ENCODE measurements at places on chromosomes 3 and 15.

- no peak for DNase-seq
These were observed 130.3 kb downstream of the THSD4 start for GRCh38 chr15:71245588-71245987.

GRCh38 chr15:66899555-66900350, 165.6 kb upstream of the SMAD3 start:
- DNase-seq = no peak

DNA sequence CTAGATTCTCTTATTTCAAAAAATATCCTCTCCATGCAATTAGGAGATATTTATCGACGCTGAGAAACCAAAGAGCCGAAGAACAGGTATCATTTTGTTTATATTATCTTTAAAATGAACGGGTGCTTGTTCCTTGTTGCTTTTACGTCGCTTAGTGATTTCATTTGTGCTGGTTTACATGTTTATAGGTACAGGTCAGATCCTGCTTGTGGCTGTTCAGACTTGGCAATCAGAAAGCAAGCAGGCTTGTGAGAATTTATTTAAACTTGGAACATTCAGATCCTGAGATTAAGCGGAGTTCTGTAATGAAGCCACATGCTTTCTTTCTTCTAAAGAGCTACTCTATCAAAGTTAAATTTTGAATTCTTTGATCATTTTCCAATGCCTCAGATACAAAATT, 43.0 kb upstream of the ATP2C1 start:
- no peak for DNase-seq

DNA sequence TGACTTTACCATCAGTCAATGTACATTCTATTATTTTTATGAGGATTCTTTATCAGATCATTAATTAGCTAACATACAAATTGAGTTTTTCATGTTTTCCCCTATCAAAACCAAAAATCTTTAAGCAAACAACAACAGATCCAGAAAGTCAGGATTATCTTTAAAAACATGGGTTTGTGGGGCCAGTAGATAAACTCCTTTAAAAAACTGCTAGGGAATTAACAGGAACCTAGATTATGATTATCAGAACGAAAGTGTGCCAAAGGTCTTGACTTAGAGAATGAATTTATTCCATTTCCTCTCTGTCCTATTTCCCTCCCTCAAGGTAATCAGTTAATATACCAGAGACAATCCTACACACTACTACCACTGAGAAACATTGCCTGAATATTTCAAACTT, 13.2 kb upstream of the CCDC13 start:
- DNase-seq = no peak

DNA sequence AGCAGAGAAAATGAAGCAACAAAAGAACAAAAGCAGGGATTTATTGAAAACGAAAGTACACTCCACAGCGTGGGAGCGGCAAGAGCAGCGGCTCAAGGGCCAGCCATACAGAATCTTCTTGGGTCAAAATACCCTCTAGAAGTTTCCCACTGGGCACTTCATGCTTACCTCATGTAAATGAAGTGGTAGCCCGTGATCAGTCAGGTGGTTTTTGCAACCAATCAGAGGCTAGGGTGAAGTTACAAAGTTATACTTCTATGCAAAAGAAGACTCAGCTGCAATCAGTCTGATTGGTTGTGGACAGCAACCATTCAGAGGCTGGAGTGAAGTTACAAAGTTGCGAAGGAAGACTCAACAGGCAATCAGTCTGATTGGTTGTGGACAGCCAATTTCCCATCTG, 37.8 kb upstream of the TRH start:
- DNase-seq = peak; percentile 84

GRCh38 chr3:167718582-167718981, 16.1 kb downstream of the PDCD10 start:
- DNase-seq = no peak

DNA sequence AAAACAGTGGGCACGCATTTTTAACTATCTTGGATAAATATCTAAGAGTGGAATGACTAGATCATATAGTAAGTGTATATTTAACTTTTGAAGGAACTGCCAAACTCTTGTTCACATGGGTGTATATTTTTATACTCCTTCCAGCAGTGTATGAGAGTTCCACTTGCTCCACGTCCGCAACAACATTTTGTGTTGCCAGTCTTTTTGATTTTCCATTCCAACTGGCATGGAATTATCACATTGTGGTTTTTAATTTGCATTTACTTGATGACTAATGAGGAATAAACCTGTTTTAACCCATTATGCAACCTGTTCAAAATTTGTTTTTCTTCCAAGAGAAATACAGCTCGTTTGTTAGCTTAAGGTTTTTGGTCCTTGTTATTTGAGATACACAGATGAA, 51.6 kb downstream of the ZNF621 start:
- peak; percentile 46 for DNase-seq
